Activated naive CD4-positive, alpha-beta T cell treated with anti-CD3 and anti-CD28 coated beads, Interleukin-2, amount 50 U/mL, for 72 hours (primary cell): ENCODE measurements at places on chromosomes 6 and 20. TPM values are rescaled to one million over a fixed set of nuclear protein-coding genes. Genes with fewer than 3 reads are reported as not detected.

GRCh38 chr6:107764684-107765460 is 59.2 kb downstream of the SCML4 start:
- no peak for DNase-seq

GRCh38 chr6:40996591-40997233 is 42.3 kb downstream of the UNC5CL start:
- DNase-seq = no peak

- DNase-seq = no peak
These were observed 12.5 kb upstream of the TMEM30A start for GRCh38 chr6:75296811-75297779.

- no peak for DNase-seq
These were observed 244.9 kb upstream of the SOX4 start for GRCh38 chr6:21348504-21349195.

DNA sequence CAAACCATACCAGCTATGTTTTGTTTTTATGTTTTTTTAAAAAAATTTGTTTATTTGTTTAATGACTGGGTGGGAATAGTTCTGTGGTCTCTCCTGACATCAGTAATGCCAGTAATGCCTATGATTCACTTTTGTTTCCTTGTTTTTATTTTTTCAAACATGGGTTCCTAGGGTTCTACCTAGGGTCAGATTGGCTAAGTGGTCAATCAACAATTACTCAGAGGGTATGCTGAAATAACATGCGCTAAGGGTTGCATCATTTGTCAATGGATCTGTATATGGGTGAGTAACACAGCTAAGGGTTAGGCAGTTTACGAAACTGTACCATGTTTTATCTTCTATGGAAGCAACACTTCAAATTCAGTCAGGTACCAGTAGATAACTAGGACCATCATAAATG is 583.8 kb upstream of the GJE1 start:
- DNase-seq = no peak

DNA sequence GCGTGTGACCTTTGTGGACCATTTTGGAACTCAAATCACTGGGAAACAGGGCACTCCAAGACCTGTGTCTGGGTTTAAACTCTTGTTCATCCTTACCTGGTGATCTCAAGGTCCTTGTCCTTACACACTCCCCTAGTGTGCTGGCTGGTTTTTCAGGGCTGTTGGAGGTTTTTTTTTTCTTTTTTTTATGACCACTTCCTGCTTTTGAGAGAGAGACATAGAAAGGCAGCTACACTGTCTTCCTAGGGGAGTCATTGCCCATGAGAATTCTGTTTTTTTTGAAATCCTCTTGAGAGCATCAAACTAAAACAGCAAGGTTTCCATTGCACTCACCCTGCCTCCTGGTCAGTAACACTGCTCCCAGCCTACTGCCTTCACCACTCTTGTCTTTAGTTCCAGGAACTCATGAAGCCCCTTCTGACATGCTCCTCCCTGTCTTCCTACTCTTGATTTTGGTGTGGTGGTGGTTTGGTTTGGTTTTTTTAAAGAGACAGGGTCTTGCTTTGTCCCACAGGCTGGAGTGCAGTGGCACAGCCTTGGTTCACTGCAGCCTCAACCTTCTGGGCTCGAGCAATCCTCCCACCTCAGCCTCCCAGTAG is 28.6 kb downstream of the PRPH2 start:
- no peak for DNase-seq

GRCh38 chr6:145529582-145529981 is 205.7 kb downstream of the EPM2A start:
- no peak for DNase-seq

DNA sequence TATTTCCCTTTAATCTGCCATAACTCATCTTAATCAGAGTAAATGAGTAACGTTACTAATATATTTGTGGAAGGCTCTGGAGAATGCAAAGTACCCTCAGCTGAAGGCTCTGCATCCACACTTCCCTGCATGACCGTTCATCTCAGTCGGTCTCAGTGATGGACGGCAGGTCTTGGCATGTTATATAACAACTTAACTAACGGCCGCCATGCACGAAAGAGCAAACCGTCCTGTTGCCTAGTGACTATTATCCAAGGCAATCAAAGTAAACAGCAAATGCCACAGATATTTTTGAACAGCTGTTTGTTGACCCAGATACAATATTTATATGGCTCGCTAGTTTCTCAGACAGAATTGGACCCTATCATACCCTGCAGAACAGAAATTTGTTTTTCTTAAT is 194.9 kb upstream of the SMLR1 start:
- DNase-seq = no peak

SLC32A1 gene
- total RNA-seq = not detected

SCRT2 gene
- total RNA-seq = not detected

CRISP2 gene
- total RNA-seq = not detected

SNX3 gene
- total RNA-seq = 76.5 TPM

CDSN gene
- total RNA-seq = not detected
